Bone marrow (tissue), 2 donors: ENCODE measurements at places on chromosomes 11 and 22.

DNA sequence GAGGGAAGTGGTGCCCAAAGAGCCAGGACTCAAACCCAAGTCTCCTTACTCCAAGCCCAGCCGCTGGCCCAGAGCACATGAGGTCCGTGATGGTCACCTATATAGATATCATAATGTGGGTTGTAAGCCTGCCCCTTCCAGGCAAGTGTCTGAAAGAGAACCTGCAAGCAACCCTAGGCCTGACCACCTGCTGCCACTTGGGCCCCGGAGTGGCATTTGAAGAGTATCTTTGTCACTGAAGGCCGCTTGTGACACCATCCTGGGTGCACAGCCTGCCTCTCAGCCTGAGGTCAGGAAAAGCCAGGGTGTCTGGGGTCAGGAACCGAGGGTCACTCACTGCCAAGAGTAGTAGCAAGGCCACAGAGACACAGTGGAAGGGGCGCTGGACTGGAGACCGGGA is 32.4 kb downstream of the OTOG start:
- DNase-seq, result no peak

- no peak for DNase-seq
Observed at GRCh38 chr11:118157186-118157895, 4.7 kb upstream of the SCN4B start.

DNA sequence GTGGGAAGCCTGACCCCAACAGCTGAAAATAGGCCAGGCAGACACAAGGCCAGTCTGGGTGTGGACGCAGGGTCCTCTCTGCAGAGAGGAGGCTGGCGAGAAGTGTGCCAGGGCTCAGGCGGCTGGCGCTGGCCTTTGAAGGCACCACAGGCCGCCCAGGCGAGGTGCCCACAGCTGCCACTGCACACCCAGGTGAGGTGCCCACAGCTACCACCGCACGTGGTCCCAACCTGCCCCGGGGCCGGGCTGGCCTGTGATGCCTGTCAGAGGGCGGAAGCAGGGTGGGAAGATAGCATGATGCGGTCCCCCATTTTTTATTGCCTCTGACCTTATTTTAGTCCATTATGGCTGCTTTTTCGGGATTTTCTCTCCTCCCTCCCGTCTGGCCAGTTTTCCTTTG is 1303.9 kb downstream of the BRD1 start:
- DNase-seq, result no peak

DNA sequence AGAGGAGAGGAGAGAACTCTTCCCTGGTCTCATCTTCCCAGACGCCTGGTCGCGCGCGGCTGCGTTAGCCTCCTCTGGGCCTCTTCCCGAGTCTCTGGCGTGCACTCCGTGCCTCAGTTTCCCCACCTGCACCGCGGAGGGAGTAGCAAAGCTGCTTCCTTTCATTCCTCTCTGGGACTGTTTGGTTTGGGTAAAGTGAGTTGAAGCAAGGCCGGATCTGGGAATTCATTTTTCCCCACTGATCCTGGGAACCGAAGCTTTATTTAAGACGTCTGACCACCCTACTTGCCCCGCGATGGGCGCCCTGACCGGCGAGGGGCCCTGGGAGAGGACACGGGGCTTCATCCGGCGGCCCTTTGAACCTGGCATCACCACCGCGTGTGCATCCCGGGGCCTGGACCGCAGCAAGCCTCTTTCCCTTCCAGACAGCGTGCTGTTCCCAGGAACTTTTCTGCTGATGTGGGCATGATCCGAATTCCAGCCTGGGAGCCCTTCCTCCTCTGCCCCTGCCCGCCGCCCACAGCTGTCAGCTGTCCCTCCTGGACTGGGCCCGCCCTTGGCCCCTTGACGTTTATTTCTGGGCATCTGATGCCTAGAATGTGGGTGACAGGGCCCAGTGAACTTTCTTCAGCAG is 758 bp downstream of the LDLRAD3 start:
- no peak for DNase-seq

- DNase-seq, result no peak
Observed at GRCh38 chr22:45008186-45008681, 1.6 kb downstream of the PHF21B start.
